ENCODE measurements at places on chromosomes 3 and 15.

DNA sequence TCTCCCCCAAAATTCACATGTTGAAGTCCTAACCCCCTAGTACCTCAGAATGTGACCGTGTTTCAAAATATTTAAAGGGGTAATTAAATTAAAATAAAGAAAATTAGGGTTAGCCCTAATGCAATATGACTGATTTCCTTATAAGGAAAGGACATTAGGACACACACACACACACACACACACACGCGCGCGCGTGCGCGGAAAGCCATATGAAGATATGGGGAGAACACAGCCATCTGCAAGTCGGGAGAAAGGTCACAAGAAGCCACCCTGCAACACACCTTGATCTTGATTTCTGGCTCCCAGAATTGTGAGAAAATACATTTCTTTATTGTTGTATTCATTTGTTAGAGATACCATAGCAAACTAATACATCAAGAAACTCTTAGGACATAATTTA lies 54.6 kb upstream of the STXBP5L start:
- DNase-seq = no peak

DNA sequence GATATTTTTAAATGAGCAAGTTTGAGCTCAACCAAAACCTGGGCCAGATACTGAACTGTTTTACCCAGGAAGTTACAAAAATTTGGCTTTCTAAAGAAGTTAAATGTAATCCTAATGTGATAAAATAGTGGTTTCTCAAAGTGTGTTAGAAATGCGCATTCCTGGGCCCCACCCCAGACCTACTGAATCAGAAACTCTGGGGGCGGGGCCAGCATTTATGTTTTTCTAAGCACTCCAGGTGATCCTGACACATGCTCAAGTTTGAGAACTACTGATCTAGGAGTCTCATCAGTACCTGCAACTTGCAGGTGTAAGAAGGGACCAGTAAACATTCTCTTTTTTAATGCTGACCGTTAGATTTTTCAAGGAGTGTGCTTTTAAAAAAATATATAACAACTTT lies 190.6 kb downstream of the VPS13C start:
- no peak for DNase-seq

DNA sequence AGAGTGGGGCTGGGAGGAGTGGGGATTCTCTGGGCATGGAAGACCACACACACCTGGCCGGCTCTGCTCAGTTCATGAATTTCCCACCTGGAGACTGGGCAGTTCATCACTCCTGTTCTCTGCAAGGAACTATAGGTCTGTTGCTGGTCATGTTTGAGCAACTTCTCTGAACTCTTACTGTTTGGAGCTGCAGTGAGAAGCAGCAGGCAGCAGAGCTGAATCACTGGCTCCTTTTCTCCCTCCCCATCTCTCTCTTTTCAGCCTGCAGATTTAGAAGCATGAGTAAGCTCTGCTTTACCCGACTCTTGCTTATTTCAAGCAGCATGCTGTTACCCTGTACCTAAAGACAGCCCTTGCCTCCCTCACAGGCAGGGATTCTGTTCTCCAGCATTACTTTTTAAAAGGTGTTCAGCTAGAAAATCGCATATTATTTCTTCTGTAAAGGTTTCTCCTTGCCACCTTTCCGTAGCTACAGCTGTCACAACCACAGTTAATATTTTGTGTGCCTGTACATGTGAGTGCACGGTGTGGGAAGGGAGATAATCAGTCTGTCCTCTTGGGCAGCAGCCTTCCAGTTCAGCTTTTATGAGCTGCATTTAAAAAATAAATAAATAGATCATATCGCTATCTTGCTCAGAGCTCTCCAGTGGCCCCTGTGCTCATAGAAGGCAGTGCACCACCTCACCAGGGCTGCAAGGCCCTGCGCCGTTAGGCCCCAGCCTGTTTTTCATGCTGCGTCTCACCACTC lies 131.6 kb downstream of the CHCHD6 start:
- DNase-seq = no peak

GRCh38 chr3:42823351-42823750 lies 14.1 kb downstream of the ACKR2 start:
- no peak for DNase-seq

DNA sequence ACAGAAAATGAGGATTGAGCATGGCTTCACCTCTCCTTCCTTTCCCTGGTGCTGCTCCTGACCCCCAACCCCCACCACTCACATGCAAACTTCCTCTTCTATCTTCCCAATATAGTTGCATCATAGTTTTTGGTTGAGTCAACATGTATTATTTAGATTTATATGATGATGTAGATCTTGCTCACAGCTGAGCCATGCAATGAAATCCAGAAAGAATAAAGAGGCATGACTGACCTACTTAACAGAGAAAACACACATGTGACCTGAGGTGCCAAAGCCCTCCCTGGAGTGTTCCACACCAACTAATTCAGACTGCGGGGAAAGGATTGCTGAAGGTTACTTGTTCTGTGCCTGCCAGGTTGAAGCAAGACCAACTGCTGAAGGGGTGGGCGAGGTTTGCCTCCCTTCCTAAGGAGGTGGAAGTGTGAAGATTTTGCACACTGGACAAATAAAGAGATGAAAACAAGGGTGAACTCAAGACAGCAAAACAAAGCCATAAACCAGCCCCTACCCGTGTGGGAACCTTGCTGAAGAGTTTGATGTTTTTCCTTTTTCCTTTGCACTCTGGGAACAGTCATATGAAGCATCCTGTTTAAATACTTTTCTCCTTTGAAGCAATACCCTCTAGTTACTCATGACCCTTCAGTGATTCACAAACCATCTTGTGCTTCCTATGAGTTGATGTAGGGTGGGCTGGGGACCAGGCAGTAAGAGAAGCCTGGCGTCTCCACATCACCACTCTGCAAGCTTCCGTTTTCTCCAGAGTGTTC lies 155.2 kb upstream of the UBE2E1 start:
- no peak for DNase-seq

Measured in activated T-cell treated with anti-CD3 and anti-CD28 coated beads for 24 hours (primary cell).